RPMI7951 (cell line): ENCODE measurements at places on chromosomes 1 and 21.
A peak's percentile ranks its signal among the peaks of the same experiment; 100 is the strongest.

GRCh38 chr1:29824025-29824424 is 587.7 kb downstream of the PTPRU start:
- no peak for DNase-seq

GRCh38 chr1:30130099-30130498 is 593.3 kb downstream of the MATN1 start:
- DNase-seq = no peak

DNA sequence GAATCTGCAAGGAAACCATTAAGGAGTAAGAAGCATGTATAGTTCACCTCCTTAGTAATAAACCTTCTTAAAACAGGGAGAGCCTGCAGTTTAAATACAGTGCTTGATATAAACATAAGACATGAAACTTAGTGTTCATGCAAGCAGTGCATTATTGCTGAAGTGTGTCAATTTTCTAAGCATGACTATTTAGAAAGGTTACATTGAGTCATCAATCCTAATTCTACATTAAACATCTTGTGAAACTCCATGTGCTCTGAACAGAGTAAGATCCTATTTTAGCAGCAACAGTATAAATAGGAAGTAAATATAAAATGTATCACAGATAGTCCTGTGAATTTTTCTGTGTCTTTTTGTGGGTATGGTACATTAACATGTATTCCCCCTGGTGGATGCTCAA is 135.5 kb downstream of the ESRRG start:
- no peak for DNase-seq

- no peak for DNase-seq
Measured at GRCh38 chr1:70672442-70672888, 261.4 kb downstream of the CTH start.

GRCh38 chr1:27011976-27012563 is 580 bp downstream of the TENT5B start:
- DNase-seq = no peak

- DNase-seq = peak; percentile 28
Measured at GRCh38 chr1:114219172-114219868, 65.7 kb upstream of the SYT6 start.

DNA sequence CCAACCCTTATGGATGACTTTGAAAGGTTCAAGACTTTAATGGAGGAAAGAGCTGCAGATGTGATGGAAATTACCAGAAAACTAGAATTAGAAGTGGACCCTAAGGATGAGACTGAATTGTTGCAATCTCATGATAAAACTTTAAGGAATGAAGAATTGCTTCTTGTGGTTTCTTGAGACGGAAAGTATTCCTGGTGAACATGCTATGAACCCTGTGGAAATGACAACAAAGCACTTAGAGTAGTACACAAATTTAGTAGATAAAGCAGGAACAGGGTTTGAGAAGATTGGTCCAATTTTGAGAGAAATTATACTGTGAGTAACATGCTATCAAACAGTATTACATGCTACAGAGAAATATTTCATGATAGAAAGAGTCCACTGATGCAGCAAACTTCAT is 215.4 kb downstream of the OMA1 start:
- DNase-seq = no peak

GRCh38 chr21:37233551-37234146 is 33.5 kb downstream of the VPS26C start:
- no peak for DNase-seq

DNA sequence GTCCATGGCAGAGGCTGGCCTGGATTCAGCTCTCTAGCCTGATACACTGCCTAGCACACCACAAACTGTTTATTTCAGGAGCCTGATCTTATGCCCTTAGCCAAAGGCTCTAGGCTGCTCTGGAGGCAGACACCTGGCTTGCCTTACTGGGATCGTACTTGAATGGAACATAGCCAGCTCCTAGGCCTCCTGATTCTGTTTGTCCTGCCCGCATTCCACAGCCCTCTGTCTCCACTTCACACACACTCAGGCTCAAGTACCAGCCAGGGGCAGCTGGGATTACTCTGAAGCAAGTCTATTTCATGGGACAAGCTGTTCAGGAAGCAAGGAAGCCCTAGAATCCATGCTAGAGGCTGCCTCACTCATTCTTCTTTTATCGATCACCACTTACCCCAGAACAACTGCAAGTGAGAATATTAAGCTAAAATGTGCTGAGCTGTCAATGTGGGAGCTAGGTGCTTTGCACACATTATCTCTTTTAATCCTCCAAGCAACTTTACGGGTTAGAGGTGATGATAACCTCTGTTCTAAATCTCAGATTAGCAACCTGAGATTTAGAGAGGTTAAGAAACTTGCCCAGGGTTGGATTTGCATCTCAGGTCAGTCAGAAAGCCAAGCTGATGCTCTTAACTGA is 31.1 kb upstream of the CYP4B1 start:
- no peak for DNase-seq

DNA sequence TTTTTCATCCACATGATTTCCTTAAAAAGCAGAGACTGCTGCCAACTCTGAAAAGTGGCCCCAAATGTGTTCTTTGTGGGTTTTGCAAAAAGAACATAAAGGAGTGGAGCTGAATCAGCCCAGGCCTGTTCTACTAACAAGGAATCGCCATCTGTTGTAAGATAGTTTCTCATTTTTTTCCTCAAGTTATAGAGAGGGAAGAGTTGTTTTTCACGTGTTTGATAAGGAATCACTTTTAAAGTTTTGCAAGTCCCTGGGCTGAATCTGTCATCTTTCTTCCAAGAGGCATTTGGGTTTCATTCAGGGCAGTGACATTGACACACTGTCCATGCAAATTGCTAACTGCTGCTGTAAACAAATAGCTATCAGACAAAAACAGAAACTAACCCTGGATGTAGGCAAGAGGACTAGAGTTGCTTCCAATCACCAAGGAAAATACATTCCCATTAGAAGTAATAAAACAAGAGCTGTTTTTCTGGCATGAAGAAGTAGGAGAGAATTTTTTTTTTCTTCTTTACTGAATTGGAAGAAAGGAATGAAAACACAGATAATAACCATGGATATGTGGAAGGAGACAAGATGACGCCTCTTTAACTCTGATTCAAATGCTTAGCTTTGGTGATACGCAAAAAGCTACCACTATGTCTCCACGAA is 58.8 kb upstream of the TBX15 start:
- no peak for DNase-seq

DNA sequence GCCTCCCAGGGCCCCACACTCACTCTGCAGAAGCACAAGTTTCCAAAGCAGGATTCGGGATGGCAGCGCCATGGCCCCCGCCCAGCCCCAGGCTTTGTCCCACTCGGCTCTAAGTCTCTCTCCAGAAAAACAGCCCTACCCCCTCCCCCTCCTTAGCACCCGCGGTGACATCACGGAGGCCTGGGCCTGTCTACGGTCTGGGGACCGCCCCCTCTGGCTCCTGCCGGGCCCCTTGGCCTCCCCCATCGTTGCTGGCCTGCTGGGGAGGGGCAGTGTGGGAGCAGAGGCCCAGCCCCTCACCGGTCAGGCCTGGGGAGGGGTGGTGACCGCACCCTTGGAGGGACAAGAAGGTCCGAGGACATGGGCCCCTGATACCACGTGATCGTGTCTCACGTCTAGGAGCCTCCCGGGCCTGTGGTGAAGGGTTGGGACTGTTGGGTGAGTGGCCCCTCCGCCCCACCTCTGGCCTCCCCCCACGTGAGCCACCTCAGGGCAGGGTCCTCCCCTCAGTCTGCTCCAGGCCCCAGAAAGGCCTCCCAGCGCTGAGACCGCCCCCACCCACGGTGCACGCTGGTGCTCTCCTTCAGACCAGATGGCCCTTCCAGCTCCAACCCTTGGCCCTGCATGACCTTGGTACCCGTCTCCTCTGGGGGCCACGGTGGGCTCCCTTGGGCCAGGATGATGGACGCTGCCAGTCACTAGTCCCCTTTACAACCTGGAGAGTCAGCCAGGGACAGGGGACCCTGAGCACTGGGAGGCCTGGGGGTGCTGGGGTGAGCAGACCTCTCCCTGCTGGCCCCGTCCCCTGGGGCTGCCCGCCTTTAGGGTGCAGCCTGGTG is at the start of gene MXRA8:
MXRA8 (minus strand) TSS at position 123 of the 839 bp plus-strand sequence; CDS start at position 72, 51 bp downstream.
- peak; percentile 44 for DNase-seq

- DNase-seq = peak; percentile 90
Measured at GRCh38 chr1:206890125-206891060, 6.8 kb upstream of the IL24 start.

DNA sequence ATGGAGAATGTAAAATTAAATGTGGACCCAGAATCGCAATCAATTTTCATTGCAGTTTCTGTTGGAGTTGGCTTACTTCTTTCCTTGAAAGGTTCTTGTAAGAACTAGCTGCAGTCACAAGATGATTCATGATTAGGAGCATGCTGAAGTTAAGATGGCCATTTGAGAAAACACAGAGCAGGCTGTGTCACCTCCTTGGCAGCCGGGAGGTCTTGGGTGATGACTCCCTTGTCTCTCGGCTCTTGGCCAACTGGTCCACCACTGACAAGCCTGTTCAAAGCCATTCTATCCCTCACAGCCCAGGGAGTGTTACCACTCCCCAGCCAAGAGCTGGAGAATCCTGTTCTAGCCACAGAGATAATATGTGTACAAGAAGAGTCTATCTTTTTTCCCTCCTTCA is 40.6 kb downstream of the OPTC start:
- peak; percentile 93 for DNase-seq

DNA sequence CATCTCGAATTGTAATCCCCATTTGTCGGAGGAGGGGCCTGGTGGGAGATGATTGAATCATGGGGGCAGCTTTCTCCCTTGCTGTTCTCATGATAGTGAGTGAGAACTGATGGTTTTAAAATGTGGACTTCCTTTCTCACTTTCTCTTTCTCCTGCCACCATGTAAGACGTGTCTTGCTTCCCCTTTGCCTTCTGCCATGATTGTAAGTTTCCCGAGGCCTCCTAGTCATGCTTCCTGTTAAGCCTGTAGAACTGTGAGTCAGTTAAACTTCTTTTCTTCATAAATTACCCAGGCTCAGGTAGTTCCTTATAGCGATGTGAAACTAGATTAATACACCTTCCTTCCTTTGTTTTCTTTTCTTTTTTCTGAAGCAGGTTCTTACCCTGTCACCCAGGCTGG is 13.9 kb downstream of the DNAJC6 start:
- no peak for DNase-seq
